ENCODE measurements at places on chromosomes 16 and 17.

GRCh38 chr17:8606401-8606800 lies 24.1 kb downstream of the MYH10 start:
- DNase-seq: no peak

DNA sequence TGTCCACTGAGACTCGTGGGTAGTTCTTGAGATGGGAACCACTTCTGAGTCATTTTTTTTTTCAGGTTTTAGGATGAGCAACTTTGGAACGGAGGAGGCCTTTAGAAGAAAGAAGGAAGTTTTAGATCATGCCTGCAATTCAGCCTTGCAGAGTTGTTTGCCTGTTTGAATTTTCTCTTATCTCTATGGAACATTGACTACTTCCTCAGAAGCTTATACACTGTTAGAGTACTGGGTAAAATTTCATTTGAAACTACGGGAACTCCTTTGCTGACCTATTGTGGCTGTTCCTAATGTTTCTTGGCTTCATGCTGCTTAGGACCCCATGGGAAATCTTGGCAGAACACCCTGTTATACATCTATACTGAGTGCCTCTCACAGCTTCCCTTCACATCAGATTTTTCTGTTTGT lies 70.8 kb downstream of the MAP2K6 start:
- DNase-seq: no peak

- no peak for DNase-seq
Observed at GRCh38 chr17:75647061-75647460, 13.8 kb downstream of the SMIM5 start.

- DNase-seq: no peak
Observed at GRCh38 chr16:72597938-72598337, 426.0 kb upstream of the PMFBP1 start.

- DNase-seq: no peak
Observed at GRCh38 chr17:38571833-38572668, 33.7 kb downstream of the SRCIN1 start.

DNA sequence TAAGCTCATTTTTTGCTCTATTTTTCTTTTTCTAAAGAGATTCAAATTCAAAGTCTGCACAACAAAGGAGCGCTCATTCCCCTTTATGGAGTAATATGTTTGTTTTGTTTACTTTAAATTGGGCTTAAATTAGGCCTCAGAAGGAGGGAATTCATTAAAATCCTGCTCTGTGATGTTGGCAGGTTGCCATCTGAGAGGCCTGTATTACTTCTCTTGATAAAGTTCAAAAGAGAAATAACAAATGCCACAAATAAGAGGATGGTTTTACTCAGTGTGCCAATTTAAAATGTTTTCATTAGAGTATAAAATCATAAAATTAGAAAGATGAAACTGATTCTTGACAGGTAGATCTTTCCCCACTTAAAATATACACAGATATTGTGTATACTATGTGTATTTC lies 54.5 kb upstream of the HLF start:
- DNase-seq: no peak
